NCI-H187 (cell line): ENCODE measurements at places on chromosomes 3 and 15.

- DNase-seq, result no peak
These were observed 3.8 kb downstream of the VEPH1 start for GRCh38 chr3:157499342-157499963.

DNA sequence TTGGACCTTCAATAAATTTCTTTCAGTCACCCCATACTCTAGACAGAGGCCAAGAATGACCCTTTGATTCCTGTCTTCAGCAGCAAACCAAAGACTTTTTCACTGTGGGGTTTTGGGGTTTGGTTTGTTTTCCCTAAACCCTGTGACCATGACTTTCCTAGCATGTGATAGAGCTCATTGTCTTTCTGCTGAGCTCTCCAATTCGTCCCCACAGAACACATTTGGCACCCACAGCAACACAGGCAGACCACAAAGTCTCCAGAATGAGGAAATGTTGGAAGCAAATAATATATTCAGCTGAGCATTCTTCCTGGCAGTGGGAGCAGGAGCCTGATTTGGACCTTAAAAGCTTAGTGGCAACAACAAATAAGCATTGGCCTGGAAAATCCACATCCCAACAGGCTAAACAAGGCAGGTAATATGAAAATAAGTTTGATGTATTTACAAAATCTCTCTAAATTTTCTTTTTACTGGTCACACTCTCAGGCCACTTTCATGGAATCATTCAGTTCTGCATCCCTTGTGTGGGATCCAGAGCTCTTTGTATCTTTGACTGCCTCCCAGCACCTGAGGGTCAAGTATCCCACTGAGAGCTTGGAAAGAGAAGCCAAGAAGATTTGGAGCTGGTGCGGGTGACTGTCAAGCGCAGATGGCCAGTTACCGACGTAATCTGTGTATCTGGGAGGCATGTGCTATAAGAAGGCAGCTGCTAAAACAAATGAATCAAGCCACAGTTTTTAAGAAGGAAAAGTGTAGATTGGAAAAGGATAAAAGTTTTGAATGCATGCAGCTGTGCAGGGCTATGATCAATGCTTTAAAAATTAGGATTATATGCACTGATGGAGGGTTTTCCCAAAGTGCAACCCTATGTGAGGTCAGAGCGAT is 36.5 kb upstream of the CPB1 start:
- DNase-seq, result no peak

GRCh38 chr15:64284042-64284441 is 71.9 kb downstream of the CSNK1G1 start:
- no peak for DNase-seq

- no peak for DNase-seq
These were observed 1097.1 kb downstream of the ROBO1 start for GRCh38 chr3:78670746-78671145.

GRCh38 chr3:127028781-127029657 is 46.1 kb downstream of the PLXNA1 start:
- no peak for DNase-seq

DNA sequence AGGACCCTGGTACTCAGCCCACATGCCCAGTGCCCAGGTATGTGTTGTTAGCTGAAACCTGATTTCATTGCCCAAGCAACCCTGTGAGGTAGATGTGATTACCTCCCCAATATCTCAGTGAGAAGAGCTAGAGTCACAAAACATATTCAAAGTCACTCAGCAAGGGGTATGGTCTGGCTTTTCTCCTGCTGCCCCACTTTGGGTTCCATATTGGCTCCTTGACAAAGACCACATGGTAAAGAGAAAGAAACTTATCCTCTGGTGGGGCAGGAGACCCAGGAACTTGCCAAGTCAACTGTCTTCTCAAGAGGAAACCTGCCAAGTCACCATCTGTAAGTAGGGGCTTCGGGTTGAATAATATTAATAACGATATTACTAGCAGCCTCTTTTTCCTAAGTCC is 148.3 kb upstream of the LMCD1 start:
- no peak for DNase-seq

- DNase-seq, result no peak
These were observed 567.7 kb downstream of the NAALADL2 start for GRCh38 chr3:175426805-175427204.

- no peak for DNase-seq
These were observed 168.5 kb upstream of the TBC1D5 start for GRCh38 chr3:17910922-17911321.

GRCh38 chr3:110933821-110934426 is 137.7 kb upstream of the NECTIN3 start:
- no peak for DNase-seq

DNA sequence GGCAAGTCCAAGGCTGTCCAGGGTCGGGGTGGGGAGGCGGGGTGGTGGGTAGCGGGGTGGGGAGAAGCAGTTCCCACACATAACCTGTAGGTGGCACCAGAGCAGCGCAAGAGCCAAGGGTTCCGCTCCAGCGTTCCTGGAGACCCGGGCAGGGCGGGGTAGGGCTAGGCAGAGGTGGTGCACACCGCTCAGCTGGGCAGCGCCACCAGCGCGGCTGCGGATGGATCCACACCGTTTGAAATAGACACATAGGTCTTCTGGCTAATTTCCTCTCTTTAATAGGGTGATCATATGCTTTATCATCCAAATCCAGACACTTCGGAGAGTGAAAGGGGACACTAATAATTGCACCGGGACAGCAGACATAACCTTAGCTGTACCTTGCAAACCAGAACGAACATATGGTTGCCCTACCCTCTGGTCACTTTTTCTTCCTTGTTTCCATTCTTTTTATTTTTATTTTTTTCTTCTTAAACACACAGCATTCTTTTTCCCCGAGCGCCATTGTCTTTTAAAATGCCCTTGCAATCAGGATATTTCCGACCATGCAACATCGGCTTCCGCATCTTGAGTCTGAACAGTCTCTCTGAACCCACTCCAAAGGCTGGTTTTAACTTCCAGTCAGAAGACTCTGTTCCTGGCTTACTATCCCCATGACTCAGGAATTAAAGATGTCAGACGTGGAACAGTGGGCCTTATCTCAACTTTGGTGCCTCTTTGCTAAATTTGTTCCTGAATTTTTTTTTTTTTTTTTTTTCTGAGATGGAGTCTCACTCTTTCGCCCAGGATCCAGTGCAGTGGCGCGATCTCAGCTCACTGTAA is 12.5 kb upstream of the ZSCAN2 start:
- DNase-seq, result peak; percentile 4

GRCh38 chr3:50112462-50112861 is 23.7 kb downstream of the RBM5 start:
- DNase-seq, result peak; percentile 16

DNA sequence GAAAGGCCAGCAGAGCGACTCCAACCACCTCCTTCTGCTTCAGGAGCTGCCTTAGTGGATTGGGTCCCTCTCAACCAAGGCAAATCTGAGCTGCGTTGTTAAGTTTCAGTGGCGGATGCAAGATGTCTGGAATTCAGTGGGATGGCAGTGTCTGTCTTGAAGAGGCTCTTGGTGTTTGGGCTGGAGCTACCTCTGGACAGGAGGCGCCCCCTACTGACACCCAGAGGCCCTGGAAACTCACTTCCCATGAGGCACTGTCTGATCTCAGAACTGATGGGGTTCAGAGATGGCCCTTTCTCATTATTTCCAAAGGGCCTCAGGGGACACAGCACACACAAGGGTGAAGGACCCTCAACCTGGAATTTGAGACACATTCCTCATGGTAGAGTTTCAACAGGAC is 6.0 kb upstream of the SLC28A1 start:
- no peak for DNase-seq

GRCh38 chr15:64931381-64931780 is 19.7 kb downstream of the ANKDD1A start:
- no peak for DNase-seq

DNA sequence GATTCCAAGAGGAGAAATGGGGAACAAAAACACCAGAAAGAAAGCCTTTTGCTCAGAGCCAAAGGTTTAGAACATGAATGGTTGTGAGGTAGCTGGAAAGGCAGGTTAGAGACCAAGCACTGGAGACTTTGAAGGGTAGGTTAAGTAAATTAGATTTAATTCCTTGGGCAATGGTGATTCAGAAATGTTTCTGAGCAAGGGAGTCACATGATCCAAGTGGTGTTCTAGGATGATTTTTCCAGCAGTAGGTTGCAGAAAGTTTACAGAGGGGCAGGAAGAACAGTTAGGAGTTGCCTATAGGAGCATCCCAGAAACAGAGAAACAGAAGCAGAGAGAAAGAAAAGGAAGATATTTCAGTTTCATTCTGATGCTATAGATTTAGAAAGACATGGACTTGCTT is 139.8 kb downstream of the WDR76 start:
- DNase-seq, result no peak

- no peak for DNase-seq
These were observed 204.5 kb upstream of the CMC1 start for GRCh38 chr3:28036599-28037575.

GRCh38 chr3:38190481-38190881 is 25.1 kb downstream of the OXSR1 start:
- no peak for DNase-seq

- no peak for DNase-seq
These were observed 389.8 kb downstream of the NR2F2 start for GRCh38 chr15:96720251-96720650.

DNA sequence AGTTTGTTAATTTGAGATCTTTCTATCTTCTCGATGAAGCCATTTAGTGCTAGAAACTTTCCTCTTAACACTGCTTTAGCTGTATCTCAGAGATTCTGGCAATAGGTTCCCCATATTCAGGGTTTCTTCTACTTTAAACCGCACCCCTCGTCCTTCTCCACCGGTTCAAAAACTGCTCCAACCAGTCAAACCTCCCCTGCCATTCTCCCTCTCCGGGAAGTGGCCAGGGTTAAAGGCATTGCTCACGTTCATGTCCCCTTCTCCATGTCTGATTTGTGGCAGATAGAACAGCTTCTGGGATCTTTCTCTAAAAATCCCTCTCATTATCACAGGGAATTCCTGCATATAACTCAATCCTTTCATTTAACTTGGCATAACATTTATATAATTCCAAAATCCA is 14.4 kb downstream of the ALDH1L1 start:
- no peak for DNase-seq

GRCh38 chr3:31532587-31533168 is at the start of gene STT3B:
Gene STT3B (plus strand): TSS chr3:31532925. CDS start chr3:31532999, 74 bp downstream.
- DNase-seq, result no peak

- DNase-seq, result no peak
These were observed 3.3 kb upstream of the DCP1A start for GRCh38 chr3:53350652-53351051.

- DNase-seq, result no peak
These were observed 9.0 kb upstream of the GNB4 start for GRCh38 chr3:179460260-179460659.

DNA sequence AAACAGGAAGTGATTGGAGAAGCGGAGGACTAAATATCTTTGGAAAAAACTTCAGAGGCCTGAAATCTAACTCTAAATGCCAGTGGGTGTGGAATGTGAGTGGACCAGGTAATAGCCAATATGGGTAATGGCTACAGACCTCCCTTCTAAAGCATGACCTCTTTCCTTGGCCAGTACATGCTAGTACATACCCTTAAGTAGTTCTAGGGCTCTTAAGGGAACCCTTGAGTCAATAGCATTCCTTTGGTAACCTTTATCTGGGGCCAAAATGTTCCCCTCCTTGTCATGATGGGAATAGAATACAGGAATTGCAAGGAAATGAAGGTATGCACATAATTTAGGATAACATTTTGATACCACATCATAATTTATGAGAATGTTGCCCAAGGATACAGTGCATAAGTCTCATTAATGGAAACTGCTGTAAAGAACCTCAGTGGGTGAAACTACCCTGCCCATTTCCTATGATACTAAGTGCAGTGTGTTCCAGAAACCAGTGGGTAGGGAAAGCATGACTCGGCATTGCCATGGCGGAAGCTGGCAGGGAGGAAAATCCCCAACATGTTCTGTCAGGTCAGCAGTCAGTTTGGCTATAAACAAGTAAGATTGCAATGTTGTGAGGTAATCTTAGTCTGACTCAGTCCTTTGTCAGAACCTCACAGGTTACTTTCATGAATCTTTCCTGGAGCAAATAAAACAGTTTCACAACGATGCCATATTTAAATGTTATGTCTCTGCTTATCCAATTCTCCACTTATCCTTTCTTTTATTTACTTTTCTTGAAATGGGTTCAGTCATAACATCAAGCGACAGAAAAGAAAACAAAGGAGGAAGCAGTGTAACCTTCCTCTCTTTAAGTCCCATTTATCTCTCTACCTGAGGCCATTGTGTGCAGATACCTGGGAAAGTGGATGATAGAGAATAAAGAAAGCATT is 23.5 kb upstream of the RAP2B start:
- DNase-seq, result no peak

GRCh38 chr15:73518180-73518862 is 75.4 kb downstream of the REC114 start:
- DNase-seq, result no peak

GRCh38 chr3:133491481-133492059 is 81.9 kb upstream of the CDV3 start:
- no peak for DNase-seq

- no peak for DNase-seq
These were observed 23.2 kb downstream of the MAPK6 start for GRCh38 chr15:52042051-52042851.

- DNase-seq, result no peak
These were observed 20.6 kb downstream of the NEO1 start for GRCh38 chr15:73072894-73073293.

GRCh38 chr3:161069511-161070251 is 35.5 kb downstream of the B3GALNT1 start:
- peak; percentile 40 for DNase-seq
